ENCODE measurements at places on chromosomes 1 and 21.

- no peak for DNase-seq
Observed at GRCh38 chr1:59856725-59857338, 42.1 kb downstream of the HOOK1 start.

- no peak for DNase-seq
Observed at GRCh38 chr1:236602171-236602570, 2.1 kb downstream of the HEATR1 start.

DNA sequence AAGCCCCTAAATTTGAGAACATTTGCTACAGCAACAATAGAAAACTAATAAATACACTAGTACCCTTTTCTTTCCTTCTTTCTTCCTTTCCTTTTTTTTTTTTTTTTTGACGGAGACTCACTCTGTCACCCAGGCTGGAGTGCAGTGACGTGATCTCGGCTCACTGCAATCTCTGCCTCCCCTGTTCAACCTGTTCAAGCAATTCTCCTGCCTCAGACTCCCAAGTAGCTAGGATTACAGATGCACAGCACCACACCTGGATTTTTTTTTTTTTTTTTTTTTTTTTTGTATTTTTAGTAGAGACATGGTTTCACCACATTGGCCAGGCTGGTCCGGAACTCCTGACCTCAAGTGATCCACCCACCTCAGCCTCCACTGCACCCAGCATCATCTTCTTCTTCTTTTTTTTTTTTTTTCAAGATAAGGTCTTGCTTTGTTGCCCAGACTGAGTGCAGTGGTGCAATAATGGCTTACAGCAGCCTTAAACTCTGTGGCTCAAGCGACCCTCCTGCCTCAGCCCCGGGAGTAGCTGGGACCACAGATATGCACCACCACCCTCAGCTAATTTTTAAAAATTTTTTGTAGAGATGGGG lies 19.6 kb upstream of the CBR3 start:
- no peak for DNase-seq

DNA sequence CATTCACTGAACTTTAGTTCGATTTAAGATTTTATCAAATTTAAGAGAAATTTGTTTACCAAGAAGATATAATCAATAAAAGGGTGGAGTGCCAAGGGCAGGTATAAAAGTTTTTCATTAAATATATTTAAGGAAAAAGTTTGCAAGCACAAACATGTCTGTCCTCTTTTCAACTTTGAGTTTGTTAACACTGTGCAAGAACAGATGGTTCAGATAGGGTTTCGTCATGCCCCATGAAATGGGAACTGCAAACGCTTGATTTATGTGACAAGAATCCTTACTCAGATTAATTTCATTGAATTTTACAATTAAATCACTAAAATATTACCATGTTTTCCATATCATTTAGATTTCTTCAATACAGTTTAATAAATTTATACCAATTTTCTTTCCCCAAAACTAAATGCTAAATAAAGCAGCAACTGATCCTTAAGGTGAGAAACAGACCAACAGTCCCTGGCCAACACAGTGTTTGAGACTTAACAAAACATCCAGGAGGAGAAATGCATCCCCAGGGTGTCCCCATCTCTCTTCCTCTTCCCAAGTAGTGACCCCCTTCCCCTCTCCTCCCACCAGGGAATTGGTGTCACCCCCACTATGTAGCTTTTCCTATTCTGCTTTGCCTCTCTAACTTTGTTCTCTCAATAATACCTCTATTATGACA lies 292.9 kb downstream of the LTN1 start:
- no peak for DNase-seq

DNA sequence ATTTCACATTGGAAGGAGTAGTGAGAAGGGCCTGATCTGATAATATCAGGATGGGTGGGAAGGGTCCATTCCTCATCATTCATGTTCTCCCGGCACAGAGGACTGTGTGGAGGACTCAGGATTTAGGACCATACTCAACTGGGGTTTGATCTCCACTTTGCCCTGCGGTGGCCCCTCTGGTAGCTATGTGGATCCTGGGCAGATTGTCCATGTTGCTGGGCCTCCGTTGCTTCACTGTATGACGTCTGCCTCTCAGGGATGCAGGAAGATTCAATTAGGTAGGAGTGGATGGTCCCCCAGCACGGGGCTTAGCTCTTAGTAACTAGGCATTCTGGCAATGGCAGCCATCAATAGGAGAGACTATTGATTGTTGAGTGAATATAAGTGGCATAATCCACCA lies 2.3 kb downstream of the ETS2 start:
- DNase-seq: no peak

- no peak for DNase-seq
Observed at GRCh38 chr21:26751305-26751704, 93.9 kb downstream of the ADAMTS1 start.

GRCh38 chr1:12078575-12078937 lies 15.5 kb downstream of the TNFRSF8 start:
- no peak for DNase-seq

DNA sequence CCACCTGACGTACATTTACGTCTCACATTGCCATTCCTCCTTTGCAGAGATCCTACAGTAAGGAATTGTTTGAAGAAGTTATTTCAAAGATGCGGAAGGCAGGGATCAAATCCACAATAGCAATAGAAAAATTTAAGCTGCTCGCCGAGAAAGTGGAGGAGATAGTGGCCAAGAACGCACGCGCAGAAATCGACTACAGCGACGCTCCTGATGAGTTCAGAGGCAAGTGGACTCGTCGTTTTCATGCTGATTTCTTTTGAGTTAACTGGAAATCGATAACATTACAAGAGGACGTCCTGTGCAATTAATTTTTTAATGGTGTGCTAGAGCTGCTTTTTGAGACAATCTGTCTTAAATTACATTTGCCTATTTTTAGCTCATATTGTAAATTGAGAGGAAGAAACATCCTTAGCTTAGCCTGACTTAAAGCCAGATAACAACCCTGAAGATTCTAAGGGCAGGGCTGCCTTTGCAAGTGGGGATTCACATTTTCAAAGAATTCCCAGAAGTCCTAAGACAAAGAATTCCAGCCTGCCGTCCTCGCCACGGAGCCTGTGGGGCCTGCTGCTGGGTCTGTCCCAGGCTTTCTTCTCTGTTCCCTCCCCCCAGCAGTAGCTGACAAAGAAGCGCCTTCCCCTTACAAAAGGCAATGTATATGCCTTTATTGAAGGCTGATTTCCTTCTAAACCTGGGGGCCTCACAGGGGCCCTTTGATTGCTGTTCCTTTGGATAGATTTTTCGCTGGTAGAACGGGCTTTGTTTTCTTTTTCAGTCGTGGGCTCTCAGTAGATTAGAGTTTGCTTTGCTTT lies 31.6 kb upstream of the KIF1B start:
- no peak for DNase-seq

DNA sequence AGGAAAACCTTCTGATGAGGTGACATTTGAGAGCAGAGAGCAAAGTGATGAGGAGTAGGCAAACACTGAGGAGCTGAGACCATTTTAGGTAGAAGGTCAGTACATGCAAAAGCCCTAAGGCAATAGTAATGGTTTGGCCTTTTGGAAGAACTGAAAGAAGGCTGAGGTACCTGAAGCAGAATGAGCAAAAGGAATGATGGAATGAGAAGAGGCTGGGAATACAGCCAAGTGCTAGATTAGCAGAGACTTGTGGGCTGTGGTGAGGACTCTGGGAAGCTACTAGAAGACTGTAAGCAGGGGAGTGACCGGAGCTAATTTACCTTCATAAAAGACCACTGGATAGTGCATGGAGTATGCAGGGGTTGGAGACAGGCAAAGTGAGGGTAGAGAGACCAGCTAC lies 77.9 kb downstream of the GFI1 start:
- no peak for DNase-seq

GRCh38 chr1:207853372-207853757 lies 57.6 kb downstream of the CD34 start:
- no peak for DNase-seq

- no peak for DNase-seq
Observed at GRCh38 chr21:14740692-14741091, 194.6 kb upstream of the SAMSN1 start.

DNA sequence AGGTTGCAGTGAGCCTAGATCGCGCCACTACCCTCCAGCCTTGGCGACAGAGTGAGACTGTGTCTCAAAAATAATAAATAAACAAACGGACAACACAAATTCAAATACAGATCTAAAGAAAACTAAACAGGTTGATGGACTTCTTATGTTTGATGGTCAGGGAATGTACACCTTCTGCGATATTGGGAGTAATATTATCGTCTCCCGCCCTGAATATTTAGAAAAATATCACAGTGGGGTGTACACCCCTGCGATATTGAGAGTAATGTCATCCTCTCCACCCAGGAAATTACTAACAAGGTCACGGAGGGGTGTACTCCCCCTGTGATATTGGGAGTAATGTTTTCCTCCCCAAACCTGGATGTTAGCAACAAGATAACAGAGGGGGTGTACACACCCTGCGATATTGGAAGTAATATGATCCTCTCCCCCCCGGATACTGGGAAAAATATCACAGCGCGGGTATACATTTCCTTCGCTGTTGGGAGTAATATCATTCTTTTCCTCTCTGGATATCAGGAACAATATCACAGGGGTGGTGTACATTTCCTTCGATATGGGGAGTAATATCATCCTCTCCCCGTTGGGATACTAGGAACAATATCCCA lies 1.4 kb upstream of the CFAP298 start:
- DNase-seq: no peak

- no peak for DNase-seq
Observed at GRCh38 chr1:63200676-63201075, 121.7 kb upstream of the FOXD3 start.

DNA sequence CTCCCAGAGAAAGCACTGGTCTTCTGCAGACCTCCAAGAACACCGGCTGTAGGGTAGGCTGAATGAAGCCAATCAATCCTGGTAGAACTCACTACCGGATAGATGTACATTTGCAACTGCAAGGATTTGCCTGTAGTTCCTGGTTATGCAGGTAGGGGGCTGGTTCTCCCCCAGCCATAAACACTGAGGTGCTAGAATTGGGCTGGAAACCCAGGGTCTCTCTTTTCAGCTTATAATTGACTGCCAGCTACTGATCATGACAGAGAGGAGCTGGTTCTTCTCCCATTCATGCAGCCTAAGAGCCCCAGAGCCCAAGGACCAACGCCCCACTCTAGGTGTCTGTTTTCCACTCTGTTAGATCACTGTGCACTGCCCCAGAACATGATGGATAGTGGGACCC lies 21.5 kb upstream of the MTARC2 start:
- no peak for DNase-seq

- DNase-seq: no peak
Observed at GRCh38 chr1:94000510-94001282, 91.5 kb upstream of the GCLM start.

DNA sequence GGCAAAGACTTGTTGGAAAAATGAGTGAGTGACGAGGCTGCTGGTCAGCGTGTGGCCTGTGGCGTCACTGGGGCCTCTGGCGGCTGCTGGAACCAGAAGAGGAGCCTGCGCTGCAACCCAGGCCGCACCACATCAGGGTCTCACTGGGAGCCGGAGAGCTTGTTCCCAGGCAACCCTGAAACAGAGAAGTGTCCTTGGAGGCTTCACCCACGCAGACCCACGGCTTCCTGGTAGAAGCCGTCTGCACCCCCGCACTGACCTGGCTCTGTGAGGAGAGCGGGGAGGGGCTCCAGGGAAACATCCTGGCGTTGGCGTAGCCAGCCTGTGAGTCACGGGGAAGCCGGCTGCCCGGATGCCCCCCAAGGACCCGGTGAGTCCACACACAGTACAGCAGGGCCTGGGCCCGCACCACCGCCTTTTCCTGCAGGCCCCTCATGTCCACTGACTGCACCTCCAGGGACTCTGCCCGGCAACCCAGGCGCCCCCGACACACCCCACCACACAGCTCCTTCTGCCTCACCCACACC lies 57.4 kb downstream of the COL6A1 start:
- DNase-seq: no peak

GRCh38 chr1:226637147-226637935 lies 88.8 kb downstream of the STUM start:
- DNase-seq: no peak

GRCh38 chr1:163537809-163538208 lies 216.1 kb downstream of the NUF2 start:
- DNase-seq: no peak

DNA sequence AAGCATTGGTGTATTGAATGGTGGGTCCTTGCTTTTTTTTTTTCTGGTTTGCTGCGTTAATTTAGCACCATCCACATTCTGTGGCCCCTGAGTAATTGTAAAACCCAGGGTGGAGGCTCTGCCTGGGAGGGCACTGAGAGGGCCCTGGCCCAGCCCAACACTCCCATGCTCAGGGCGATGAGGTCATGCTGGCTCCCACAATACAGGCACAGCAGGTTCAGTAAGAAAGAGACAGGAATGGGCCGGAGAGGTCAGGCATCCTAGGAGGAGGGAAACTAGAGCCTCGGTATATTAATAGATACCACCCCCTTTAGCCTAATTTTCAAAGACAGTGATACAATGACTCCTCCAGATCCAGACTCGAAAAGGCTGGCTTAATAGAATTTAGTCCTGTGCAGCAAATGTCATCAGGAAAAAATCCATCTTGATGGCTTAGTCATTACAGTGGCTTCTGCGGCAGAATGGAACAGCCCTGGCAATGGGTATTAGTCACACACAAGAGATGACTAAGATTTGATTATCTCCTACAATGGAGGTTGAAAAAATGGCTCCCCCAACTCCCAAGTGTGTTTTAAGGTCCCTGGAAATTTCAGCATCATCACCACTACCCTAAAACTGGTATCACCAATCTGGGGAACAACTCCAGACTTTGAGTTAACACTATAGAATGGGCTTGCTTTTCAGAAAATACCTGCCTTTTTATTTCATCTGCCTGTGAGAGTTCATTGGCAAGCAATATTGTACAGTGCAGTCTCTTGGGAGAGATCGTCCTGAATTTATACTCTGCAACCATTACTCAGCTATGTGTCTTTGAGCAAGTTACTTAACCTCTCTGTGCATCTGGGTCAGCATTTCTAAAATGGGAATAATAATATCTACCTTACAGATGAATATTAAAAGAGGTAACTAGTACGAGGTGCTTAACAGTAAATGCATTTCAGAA lies 43.9 kb upstream of the LYST start:
- DNase-seq: no peak

- DNase-seq: no peak
Observed at GRCh38 chr1:182682406-182682805, 2.0 kb downstream of the RGS8 start.

DNA sequence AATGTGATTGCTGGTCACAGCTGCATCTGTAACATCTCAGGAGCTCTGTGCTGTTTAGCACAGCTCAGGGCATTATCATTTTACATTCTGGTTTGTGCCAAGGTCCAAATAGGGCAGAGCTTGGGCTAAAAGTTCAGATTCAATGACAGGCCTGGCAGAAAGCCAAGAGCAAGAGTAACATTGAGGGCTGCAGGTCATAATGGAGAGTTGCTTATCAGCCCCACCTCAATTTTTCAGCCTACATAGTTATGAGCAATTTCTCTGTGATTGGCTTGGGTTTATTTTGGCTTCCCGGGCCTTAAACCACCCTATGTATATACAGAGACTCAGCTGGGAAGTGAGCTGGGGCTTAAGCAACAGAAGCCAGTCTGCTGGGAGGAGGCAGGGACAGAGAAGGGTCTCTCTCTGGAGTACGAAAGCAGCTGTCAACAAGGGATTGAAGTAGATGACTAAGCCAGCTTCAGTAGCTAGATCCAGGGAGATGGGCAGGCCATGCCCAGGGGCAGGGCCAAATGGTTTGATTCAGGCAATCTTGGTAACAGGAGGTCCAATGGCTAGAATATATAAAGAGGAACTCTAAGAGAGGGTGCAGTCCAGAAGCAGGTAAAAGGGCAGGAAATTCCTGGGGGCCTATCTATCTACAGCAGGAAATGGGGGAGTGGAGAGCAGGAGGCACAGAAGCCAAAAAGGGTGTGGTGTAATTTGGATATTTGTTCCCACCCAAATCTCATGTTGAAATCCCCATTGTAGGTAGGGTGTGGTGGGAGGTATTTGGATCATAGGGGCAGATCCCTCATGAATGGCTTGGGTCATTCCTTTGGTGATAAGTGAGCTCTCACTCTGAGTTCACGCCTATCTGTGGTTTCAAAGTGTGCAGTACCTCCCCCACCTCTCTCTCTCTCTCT lies 49.0 kb downstream of the BRINP2 start:
- no peak for DNase-seq
